Activated CD4-positive, alpha-beta T cell treated with anti-CD3 and anti-CD28 coated beads for 1 hour (primary cell): ENCODE measurements at places on chromosomes 1 and 21.

DNA sequence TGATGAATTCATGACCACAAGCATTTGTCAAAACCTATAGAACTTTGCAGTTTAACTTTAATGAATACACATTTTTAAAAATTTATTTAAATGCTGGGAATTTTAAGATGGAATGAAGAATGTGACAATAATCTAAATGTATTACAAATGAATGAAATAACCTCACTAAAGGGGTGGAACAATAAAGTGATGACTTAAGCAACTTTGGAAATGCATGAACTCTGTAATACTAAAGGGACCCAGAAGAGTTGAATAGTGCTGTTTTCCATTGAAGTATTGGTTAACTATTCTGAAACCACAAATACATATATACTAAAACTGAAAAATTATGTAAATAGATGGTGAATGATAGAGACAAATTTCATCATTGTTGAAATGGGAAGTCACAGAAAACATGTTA is 1395.1 kb downstream of the NCAM2 start:
- DNase-seq, result no peak

DNA sequence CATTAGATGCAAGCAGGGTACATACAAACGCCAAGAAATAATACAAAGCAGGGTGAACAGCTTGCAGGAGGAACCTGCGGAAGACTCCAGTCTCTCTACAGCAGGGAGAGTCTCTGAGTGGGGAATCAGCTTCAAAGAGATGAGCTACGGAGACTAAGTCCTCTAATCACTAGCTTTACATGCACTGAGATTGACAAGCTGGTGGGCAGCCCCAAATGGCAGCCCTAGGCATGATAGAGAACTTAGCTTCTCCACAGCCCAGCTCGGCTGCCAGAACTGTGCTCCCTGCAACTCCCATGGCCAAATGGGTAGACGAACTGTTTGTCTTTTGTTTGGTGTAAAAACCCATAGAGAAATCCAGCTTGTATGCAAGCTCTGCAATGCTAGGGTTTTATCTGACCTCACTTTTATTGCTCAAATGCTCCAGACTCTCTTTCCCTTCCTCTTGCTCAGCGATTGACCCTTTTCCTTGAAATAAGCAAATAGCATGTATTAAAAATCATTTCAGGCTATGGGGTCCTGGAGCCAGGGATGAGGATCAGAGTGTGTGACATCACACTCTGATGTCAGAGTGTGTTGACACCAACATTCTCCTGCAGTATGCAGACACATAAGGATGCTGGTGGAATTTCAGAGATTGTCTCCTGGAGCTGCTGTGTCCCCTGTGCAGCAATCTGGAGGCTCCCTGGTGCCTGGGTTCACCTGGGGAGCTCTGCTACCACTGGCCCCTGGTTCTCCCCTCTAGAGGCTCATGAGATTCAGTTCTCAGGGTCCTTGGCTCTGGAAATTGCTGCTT is 238.5 kb downstream of the TTLL7 start:
- no peak for DNase-seq

DNA sequence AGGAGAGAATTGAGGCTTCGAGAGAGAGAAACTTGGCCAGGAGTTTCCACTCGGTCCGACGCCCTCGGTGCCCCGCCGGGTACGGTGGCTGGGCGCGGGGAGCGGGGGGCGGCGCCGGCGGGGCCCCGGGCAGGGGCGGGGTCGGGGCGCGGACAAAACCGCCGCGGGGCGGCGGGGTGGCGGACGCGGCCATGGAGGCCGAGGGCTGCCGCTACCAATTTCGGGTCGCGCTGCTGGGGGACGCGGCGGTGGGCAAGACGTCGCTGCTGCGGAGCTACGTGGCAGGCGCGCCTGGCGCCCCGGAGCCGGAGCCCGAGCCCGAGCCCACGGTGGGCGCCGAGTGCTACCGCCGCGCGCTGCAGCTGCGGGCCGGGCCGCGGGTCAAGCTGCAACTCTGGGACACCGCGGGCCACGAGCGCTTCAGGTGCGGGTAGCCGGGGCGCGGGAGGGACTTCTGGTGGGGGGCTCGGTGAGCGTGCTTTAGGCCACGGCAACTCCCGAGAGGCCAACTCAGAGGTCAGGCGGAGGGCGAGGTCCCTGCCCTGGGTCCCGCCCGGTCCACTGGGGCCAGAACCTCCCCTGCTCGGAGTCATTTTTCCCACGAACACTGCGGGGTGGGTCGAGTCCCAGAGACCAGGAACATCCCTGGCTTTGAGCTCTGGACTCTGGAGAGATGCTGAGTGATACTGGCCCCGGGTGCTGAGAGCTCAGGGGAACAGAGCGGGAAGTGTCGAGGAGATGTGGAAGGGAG is 431 bp downstream of the RAB42 start:
- DNase-seq, result no peak

- DNase-seq, result no peak
These were observed 8.0 kb downstream of the CR1 start for GRCh38 chr1:207503950-207504349.

- no peak for DNase-seq
These were observed at the start of gene AIM2 for GRCh38 chr1:159076438-159077119. TSS of gene AIM2 (minus strand) at chr1:159076766. CDS start at chr1:159073499, 3,267 bp downstream.

GRCh38 chr1:247324923-247325322 is 6.7 kb downstream of the ZNF496 start:
- DNase-seq, result no peak

GRCh38 chr1:205247130-205247921 is 19.6 kb downstream of the TMCC2 start:
- DNase-seq, result no peak

DNA sequence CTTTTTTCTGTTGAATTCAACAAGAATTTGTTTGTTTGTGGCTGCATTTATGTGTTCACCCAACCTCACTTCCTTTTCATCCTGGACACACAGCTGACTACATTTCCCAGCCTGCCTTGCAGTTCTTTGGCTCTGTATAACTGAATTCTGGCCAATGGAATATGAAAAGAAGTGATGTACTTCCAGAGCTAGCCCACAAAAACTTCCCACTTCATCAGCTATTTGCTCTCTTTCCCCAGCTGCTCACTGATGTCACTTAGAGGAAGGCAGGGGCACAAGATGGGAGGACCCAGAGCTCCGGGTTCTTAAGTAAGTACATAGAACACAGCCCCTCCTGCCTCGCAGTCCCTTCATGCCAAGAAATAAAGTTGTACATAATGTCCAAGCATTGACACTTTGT is 235.0 kb upstream of the FGGY start:
- no peak for DNase-seq
